ENCODE measurements at places on chromosomes 1 and 21.

DNA sequence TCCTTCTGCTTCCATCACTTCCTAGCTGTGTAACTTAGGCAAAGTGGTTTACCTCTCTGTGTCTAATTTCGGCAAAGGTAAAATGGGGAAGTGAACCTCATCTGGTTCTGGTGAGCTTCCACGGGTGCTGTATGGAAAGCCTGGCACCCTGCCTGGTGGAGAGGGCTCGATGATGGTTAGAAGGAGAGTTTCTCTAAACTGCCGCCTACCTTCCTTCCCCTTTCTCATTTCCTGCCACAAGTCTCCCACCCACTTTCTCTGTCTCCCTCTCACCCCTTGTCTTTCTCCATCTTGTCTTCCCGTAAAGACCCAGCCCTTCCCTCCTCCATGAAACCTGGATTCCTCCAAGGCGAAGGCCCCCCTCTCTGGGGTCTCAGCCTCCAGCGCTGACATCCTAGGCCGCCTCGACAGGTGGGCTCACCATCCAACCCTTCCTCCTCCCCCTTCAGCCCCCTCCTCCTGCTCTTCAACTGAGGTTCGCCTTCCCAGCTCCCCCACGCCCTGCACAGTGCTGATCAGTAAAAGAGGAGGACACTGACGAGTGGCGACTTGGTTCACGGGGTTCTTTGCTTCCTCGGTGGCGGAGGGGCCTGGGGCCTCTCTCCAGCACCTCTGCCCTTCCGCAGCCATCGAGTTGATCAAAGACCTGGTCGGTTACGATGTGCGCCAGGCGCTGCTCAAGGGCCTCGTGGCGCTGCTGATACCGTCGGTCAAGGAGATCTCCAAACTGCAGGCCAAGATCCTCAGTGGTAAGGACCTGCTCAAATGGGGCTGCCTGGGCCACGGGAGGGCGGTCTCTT is 7.3 kb downstream of the RNU5D-1 start:
- peak; percentile 57 for DNase-seq

DNA sequence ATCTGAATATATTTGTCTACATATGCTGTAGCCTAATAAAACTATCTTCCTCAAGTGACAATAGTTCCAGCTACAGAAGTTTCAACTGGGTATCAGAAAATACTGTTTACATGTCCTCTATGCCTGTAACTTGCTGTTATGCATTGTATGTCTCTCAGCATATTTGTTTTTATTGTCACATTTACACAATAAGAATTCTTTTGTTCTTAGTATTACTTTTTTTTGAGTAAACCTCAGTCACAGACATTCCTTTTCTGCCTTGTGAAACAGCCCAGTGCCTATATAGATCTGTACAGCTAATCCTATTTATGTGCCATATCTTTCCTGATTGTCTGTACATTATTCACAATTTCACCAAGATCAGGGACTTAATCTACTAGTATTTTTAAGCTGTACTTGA is 565.2 kb downstream of the NEGR1 start:
- DNase-seq, result no peak

DNA sequence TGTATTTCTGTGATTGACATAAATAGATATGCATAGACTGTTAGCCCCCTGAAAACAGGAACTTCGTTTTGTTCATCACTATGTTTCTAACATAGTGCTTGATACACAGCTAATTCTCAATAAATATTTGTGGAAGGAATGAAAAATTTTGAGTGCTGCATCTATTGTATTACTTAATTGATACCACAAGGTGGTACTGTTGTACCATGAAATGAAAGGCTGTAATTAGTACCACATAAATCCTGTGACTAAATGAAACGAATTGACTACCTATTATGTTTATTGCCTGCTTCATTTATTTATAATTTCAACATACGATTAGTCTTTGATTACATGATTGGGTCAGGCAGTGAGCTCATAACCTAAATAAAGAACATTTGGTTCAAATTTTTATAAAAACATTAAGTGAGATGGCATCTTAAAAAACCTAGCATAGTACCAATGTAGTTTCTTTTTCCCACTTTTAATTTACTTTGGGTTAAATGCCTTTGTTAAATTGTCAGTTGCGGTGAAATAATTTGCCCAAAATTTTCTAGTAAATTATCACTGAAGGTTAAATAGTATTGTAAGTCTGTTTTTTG is 15.0 kb upstream of the TGFB2 start:
- DNase-seq, result peak; percentile 56

- DNase-seq, result no peak
Measured at GRCh38 chr21:37915497-37915911, 753 bp downstream of the KCNJ6 start.

- DNase-seq, result no peak
Measured at GRCh38 chr1:246875041-246876026, 56.4 kb downstream of the AHCTF1 start.

DNA sequence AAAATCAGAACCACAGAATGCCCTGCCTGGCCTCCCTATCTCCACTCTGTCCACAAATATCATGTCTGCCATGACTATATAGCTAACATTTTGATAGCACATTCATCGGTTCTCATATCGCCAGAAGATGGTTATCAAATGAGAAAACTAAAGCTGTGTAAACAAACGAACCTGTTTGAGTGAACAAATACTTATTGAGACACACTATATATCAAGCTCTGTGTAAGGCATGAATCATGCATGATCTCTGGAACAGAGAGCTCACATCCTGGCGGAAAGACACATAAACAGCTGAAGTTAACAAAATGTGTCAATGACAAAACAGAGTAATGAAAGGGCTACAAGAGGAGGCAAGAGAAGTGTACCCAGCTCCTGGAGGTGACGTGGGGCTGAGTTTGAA is 13.1 kb downstream of the KCND3 start:
- DNase-seq, result no peak

- DNase-seq, result no peak
Measured at GRCh38 chr21:45004481-45005247, 64.8 kb downstream of the SLX9 start.

- no peak for DNase-seq
Measured at GRCh38 chr21:40043423-40043822, 176.2 kb downstream of the PCP4 start.

GRCh38 chr1:20105856-20106255 is 13.5 kb downstream of the PLA2G2D start:
- no peak for DNase-seq

- DNase-seq, result peak; percentile 41
Measured at GRCh38 chr1:159790237-159790917, 9.6 kb downstream of the DUSP23 start.

DNA sequence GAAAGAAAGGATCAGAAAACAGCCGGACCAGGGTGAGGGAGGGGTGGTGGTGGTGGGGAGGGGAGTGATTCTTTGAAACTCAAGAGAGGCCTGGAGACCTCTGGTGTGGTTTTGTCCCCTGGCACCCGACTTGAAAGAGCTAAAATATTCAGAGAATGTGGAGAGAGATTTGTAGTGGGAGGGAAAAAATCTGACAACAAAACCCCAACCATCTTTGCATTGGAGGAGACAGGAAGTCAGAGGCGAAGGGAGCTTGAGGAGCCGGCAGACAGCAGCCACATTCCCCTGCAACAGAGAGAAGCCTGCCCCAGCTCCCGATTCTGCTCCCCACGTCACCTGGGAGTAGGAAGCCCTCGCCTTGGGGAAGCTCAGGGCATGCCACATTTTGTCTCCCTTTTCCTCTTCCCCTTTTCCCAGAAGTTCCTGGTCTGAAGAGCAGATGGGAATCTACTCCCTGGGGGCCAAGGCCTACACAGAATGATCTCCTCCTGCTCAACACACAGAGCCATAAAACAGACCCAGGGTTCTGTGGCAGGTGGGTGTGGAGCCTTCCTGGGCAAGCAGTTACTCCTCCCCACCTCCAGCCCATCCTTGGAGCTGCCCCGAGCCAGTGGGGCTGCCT is 84.9 kb downstream of the ITPKB start:
- DNase-seq, result no peak

DNA sequence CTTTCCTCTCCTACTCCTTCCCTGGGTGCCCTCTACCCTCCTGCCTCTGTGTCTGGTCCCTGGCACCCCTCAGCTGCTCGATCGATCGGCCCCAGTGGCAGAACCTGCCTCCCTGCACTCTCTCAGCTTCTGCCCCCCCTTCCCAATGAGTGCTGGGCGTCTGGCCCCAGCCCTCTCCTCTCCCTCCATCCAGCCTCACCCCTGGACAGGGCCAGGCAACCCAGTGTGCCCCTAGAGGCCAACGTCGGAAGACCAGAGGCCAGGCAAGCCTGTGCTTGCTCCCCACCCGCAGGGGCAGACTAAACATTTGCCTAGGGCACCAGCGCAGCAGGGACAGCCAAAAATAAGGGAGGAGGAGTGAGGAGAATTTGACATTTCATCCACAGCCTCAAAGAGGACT is 43.5 kb downstream of the LGR6 start:
- DNase-seq, result peak; percentile 70

DNA sequence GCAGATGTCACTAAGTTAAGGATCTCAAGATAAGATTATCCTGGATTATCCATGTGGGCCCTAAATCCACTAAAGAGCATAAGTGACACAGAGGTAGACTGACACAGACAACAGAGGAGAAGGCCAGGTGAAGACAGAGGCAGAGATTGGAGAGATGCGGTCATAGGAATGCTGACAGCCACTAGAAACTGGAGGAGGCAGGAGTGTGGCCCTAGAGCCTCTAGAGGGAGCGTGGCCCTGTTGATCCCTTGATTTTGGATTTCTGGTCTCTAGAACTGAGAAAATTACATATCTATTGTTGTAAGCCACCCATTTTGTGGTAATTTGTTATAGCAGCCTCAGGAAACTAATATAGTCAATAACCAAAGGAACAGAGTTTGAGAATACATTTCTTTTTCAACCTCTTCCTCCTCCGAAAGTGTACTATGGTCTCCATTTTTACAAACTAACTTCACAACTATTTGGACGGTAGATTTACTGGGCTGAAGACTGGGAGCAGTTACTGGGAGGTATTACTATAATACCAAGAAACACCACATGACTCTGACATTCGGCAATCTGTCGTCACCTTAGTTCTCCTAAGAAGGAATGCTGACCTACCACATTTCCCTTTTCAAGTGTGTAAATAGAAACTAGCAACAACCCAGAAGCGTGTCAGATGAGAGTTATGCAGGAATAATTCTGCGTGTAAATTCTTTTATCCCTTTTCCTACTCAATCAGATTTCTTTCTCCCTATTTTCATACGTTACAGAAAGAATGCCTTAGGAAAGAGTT is 116.0 kb upstream of the ZNHIT6 start:
- DNase-seq, result no peak

DNA sequence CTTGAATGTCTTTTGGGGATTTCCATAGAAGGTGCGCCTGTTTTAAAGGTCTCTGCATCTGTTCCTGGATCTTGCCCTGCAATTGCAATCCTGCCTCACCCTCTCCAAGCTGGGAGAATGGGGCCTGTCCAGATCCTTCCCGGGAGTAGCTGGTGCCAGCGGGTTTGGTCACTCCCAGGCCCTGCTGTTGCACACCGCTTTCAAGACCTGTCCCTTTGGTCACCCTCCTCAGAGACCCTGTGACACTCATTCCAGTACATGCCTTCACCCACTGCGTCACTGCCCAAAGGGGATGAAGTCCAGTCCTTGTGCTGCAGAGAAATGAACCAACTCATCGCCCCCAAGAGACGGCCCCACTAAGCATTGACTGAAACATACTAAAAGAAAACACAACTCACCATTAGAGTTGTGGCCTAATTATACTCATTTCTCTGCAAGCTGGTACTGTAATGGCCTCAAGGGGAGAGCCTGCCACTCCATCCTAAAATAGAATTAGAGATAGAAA is 1.9 kb upstream of the IRF2BP2 start:
- DNase-seq, result no peak

GRCh38 chr1:29648798-29649188 is 412.5 kb downstream of the PTPRU start:
- DNase-seq, result no peak

- no peak for DNase-seq
Measured at GRCh38 chr1:208177656-208178055, 66.5 kb downstream of the PLXNA2 start.

- DNase-seq, result no peak
Measured at GRCh38 chr1:240274569-240274968, 182.9 kb downstream of the FMN2 start.

DNA sequence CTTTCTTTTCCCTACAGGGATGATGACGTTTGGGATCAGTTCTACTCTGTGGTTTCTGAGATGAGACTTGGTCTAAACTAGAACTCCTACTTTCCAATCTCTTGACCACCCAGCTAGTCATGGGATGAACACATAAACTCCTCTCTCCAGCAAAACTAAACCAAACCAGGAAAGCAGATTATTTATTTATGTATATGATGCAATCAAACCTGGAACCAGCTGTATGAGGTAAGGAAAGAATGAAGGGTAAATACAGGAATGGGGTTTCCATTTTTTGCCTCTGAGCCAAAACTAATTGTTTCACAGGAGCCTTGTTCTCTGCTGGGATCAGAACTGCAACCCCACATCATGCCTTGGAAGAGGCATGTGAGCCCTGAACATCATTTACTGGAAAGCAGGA is 3.3 kb upstream of the AGT start:
- no peak for DNase-seq

- DNase-seq, result no peak
Measured at GRCh38 chr1:51019811-51020210, 49.8 kb downstream of the CDKN2C start.

DNA sequence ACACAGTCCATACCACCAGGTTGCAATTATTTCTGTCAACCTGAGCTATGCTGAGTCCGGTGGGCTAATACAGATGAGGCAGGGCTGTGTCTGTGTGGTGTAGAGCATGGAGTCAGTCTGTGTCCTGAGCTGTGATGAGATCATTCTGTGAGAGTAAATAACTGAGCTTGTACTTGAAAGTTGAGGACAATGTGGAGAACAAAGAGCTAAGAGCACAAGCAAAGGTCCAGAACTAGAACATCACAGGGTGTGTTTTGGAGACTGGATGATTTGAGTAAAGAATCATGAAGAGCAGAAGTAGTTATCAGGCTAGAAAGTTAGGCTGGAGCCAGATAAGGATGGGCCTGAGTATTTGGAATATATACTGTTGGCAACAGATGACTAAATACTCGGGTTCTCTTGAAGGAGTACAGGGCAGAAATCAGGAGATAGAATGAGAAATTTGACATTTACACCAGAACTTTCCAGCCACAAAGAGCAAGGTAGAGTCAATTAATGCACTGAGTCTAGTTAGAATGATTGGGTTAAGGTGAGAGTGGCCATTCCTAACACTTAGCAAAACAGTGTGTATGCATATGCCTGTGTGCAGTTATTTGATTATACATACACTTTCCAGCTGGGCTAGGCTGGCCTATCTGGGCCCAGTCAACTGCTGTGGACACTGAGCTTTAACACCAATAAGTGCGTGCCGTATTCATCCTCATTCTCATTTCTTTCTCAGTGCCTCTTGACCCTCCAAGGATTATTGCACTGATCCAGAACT is 48.8 kb downstream of the LEPR start:
- peak; percentile 93 for DNase-seq

DNA sequence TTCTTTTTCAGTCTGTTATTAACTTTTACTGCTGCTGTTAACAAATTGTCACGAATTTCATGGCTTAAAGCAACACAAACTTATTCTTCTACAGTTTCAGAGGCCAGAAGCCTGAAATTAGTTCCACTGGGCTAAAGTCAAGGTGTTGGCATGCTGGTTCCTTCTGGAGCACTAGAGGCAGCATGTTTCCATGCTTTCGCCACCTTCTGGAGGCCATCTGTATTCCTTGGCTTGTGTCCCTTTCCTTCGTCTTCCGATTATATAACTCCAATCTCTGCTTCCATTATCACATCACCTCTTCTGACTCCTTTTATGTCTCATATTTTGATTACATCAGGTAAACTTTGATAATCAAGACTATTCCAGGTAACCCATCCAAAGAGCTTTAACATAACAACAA is 1742.1 kb downstream of the BRINP3 start:
- no peak for DNase-seq

GRCh38 chr1:156838972-156839371 is 19.9 kb downstream of the INSRR start:
- DNase-seq, result peak; percentile 41

Measured in hematopoietic multipotent progenitor cell treated with erythropoietin and hydrocortisone succinate and interleukin-3 and kit ligand, for 8 days (in vitro differentiated cells).